Testis (tissue), 5 donors: ENCODE measurements at places on chromosomes 5 and 9. TPM values are rescaled to one million over a fixed set of nuclear protein-coding genes. Genes with fewer than 3 reads are reported as not detected.

DNA sequence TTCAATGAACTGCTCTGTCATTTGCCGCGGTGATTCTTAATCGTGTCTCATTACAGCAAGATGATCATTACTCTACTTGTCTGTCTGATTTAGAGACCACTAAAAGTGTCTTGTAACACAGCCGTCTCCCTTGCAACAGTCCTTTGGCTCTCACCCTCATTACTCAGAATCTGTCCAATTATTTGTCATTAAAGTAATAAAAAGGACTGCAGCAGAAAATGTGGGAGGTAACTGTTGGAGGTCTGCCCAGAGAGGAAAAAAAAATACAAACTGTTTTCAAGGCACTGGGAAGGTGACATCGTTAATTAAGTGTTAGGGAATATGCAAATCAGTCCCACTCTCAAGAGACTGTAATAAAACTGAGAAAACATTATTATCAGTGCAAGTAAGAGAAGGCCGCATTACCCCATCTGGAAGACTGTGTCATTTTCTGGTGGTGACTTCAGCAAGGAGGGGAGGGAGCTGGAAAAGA, 281.0 kb downstream of the RASEF start:
- peak; percentile 17 for DNase-seq

DNA sequence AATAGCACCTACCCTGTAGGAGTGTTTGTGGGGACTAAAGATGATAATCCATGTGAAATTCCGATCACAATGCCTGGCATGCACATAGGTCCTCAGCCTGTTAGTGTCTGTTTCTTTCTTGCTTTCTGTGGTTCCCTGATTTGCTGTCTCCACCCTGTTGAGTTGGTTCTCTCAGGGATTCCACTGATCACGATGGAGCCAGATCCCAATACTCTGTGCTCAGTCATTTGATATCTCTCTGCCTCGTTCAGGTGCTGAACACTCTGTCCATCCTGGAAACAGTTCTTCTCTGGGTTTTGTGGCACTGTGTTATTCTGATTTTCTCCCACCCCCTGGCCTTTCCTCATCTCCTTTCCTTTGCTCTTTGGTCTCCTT, 60.8 kb downstream of the ARHGAP26 start:
- DNase-seq = no peak

- DNase-seq = no peak
Observed at GRCh38 chr5:78696637-78697036, 48.1 kb upstream of the LHFPL2 start.

Gene PTGS1
- polyA plus RNA-seq = 10.1 TPM

Gene NR5A1
- 28.7 TPM for polyA plus RNA-seq

DNA sequence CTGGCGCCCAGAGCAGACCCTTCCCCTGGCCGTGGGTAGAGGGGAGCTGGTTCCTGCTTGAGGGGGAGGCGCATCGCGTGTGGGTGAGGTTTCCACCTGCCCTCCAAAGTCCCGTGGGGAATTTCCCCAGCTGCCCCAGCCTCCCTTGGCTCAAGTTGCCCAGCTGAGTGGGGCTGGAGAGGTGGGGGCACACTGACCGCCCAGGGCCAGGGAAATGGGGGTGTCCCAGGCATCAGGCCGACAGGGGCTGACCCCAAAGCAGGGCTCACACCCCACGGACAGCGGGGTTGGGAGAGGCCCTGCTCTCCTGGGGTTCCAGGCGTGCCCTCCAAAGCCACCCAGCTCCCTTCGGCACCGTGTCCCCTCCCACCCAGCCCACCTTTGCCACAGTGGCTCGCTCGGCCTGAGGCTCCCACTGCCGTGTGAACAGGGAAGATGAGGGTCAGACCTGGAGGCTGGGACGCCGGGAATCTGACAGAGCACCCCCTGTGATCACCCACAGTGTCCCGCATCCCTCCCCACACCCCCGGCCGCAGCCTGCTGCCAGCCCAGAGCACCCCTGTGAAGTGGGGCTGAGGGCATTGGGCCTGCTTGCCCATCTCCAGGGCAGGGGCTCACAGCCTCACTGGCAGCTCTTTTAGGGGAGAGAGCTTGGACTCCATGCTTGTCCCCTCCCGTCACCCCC, 933 bp upstream of the EGFL7 start:
- no peak for DNase-seq
